ENCODE measurements at places on chromosomes 13 and 19.

- DNase-seq = no peak
Observed at GRCh38 chr13:98293103-98293502, 116.0 kb upstream of the RNF113B start.

DNA sequence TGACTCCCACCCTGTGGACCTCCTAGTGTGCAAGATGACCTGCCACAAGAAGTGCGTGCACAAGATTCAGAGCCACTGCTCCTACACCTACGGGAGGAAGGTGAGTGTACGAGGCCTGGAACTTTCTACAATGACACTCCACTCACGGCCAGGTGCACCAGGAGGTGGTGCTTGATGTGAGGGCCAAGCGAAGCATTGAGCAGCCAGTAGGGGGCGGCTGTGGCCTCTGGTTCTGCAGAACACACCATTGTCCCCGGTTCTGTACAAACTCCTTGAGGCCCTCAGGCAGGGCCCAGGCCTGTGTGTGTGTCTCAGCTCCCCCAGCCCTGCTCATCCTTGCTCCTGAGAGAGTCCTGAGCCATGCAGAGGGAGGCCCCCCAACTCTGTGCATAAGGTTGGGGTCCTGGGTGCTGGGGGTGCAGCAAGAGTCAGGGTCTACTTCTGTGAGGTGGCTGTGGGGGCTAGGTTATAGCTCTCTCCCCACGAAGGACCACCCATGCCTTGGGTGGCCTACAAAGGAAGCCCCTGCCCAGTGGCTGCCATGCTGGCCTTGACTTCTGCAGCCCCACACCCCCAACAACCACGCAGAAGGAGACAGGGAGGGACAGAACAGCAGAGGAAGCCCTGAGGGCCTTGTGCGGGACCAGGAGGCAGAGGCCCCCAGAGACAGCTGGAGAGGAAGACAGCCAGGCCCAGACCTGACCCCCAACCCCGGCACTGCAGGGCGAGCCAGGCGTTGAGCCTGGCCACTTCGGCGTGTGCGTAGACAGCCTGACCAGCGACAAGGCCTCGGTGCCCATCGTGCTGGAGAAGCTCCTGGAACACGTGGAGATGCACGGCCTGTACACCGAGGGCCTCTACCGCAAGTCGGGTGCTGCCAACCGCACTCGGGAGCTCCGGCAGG, 9.7 kb upstream of the USE1 start:
- no peak for DNase-seq

DNA sequence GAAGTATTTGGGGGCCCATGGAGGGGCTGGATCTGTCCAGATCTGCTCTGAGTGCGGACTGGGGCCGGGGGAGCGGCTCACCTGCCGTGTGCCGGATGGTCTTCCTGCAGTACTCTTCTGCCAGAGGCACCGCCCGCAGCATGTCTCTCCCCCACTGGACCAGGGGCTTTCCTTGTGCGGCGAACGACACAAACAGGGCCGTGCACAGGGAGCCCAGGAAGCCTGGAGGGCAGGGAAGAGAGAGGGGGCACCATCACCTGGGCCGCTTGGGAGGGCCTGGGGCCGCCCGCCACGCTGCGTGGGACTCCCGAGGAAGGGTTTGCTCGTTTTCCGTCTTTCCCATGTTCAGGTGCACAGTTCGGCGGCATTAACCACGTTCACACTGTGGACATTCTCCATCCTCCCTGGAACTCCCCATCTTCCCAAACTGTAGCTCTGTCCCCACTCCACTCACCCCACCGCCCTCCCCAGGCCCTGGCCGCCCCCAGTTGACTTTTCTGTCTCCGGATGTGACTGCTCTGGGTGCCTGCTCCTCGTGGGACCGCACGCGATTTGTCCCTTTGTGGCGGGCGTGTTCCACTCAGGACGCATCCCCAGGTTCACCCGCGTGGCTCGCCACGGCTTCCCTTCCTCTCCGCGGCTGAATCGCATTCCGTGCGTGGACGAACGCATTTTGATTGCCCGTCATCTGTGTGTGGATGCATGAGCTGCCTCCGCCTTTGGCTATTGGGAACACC, 24.2 kb downstream of the ADPRHL1 start:
- DNase-seq = no peak

DNA sequence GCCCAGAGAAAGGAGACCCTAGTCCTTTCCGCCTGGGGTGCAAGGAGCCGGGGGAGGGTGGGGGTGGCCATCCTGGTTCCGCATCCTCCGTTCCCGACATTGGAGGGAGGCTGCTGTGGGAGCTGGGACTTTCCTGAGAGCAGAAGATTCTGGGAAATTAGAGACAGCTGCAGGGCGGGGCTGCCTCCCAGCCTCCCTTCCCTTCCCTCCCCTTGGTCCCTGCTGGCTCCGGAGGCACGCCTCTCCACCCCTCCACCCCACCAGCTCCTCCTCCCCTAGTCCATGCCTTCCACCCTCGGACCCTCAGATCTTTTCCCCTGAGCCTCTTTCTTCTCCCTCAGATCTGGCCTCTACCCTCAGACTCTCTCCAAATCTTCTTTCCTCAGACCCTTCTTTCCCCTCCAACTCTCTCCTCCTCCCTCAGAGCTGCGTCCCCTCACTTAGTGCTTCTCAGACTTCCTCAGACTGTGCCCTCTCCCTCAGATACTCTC, 3.1 kb upstream of the BCL3 start:
- DNase-seq = no peak

DNA sequence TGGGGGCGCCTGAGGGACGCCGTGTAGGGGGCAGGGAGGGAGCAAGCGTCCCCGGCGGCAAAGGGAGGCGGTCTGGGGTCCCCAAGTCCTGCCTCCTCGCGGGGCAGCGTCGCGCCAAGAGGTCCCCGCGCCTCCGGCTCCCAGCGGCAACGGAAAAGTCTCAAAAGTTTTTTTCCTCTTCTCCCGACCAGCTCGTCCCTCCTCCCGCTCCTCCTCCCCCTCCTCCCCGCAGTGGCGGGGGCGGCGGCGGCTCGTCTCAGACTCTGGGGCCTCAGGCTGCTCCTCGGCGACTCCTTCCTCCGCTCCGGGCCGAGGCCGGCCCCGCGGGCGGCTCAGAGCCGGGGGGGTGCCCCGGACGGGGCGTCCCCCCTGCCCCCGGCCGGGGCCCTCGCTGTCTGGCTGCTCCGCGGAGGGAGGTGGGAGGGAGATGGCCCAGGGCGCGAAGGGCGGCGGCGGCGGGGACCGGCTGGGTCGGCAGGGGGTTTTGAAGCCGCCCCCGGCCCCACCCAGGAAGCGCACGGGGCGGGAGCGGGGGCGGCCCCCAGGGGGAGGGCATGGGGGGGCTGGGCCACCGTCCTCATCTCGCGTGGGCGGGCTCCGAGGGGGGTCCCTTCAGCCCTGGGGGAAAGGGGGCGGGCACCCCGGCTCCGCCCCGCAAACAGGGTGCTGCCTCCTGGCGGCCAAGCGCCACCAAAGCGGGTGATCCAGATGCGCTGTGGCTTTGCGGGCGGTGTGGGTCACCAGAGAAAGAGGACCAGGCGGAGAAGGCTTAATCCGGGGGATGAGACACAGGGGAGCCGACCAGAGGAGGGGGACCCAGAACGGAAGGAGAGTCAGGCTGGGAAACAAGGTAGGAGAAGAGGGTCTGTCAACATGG, at the start of gene TGFB1:
TGFB1 (minus strand) TSS at position 457 of the 877 bp plus-strand sequence. CDS start 878 bp downstream, outside the sequence.
- peak; percentile 54 for DNase-seq

DNA sequence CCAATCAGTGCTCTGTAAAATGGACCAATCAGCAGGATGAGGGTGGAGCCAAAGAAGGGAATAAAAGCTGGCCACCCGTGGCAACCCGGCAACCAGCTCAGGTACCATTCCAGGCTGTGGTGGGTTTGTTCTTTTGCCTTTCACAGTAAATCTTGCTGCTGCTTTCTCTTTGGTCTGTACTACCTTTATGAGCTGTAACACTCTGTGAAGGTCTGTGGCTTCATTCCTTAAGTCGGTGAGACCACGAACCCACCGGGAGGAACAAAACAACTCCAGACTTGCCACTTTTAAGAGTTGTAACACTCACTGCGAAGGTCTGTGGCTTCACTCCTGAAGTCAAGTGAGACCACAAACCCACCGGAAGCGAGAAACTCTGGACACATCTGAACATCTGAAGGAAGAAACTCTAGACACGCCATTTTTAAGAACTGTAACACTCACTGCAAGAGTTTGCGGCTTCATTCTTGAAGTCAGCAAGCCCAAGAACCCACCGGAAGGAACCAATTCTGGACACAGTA, 16.5 kb upstream of the SPACA6 start:
- DNase-seq = no peak

DNA sequence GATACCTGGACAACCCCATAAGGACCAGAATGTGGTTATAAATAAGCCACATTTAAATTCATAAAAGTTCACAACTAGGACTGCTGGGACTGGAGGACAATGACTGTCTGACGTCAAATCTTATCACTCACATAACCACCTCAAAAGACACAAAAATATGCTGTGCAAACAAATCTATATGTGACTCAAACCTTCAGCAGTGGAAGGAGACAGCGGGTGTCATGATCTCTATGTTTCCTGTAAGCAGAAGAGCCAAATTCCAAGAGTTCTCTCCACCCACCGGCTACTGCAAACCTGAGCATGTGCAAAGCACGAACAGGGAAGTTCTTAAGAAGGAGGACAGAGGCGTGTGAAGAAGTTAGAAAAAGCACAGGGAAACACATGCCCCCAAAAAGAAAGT, 113.2 kb downstream of the MYCBP2 start:
- no peak for DNase-seq

GRCh38 chr13:41311406-41312175, 524 bp downstream of the NAA16 start:
- no peak for DNase-seq

DNA sequence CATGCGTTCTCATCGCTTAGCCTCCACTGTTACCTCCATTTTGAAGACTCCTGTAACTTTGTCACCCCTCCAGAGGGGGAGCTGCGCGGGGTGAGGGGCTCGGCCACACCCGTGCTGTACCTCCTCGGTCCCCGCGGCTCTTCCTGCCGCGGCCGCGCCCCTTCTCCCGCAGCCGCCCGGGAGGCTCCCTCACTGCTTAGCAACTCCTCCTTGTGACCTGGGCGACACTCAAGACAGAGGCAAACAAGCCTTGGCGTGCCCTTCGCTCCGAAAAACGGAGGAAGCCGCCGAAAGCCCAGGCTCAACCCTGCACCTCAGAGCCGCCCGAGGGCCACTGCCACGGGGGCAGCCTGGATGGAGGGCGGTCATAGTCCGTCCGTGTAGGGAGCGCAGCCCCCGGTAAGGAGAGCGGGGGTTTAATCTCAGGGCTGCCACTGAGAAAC, 494.3 kb downstream of the FOXO1 start:
- no peak for DNase-seq

DNA sequence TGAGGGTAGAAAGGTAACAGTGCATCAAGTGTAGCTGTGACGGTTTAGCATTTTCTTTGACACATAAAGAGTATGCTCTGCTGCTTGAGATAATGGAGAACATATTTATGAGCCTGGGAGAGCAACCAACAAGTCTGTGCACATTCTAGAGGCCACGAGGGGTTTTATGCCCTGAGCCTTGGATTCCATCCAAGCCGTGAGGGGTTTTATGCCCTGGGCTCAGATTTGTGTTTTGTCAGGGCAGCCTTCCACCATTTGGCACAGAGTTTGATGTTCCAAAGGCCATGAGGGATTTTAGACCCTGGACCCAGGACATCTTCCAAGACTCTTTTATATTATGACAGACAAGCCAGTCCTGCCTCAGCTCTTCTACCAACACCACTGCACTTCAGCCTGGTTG, 106.4 kb downstream of the ZNF486 start:
- DNase-seq = no peak

DNA sequence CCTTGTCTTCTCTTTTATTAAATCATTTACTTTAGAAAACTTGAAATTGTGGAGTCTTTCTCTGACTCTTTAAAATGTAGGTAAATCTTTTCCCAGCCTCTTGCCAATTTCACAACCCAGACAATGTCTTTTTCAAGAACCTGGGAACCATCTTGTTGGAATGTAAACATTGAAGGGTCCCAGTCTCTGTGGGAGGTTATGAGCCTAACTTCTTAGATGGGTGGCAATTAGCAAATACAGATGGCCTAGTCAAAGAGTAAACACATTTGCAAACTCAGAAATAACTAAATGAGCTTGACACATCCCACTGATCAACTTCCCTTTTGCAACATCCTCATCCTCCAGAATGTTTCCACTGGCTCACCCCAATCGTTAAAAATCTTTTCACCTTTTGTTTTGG, 721.0 kb downstream of the PCDH9 start:
- no peak for DNase-seq

GRCh38 chr13:58869566-58869965, 1238.0 kb downstream of the PCDH17 start:
- DNase-seq = no peak

GRCh38 chr13:73857106-73857505, 277.1 kb downstream of the KLF12 start:
- DNase-seq = peak; percentile 64

GRCh38 chr13:49443357-49443703, 534 bp downstream of the CAB39L start:
- DNase-seq = no peak

GRCh38 chr19:49129238-49129583, 9.9 kb downstream of the PPFIA3 start:
- no peak for DNase-seq

DNA sequence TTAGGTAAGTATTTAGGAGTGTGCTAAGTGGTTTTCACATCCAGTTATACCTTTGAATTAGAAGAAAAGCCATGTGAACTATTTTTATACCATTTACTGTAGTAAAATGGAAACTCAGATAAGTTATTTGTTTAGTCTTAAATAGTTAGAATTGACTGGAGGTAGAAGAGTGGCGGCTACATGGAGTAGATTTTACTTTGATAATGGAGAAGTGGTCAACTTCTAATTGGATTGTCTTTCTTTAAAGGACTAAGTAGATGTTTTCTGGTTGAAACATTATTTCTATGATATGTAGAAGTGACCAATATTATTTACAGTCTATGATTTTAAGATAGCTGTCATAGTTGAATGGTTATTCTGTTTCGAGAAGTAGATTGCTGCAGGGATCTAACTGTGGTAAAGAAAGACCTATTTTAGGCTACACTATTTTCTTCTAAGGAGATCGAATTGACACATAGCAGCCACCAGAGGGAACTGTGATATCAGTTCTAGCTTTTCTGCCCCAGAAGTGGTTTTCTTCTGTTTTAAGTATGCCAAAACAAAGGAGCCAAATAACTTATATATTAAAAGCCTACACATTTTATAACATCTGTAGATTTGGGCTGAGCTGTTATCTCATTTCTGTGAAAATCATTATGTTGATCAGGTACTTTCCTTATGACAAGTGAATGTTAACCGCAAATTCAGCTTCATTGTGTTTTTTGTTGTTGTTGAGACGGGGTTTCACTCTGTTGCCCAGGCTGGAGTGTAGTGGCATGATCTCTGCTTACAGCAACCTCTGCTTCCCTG, 26.1 kb downstream of the ZMYM2 start:
- DNase-seq = no peak

DNA sequence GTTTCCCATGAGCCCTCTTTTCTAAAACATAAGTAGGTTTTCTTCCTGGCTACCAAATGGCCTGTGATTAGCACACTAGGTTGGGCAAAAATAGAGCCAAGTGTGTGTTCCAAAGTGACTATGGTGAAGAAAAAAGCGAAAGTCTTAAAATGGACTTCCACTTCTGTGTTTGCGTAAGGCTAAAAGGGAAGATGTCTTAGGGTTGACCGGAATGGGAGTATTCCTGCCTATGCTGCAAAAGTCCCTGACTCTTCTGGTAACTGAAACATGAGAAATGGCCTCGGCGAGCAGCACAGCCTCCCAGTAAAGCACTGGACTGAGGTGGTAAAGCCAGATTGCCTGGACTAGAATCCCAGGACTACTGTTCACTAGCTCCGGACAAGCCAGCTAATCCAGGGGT, 2.4 kb upstream of the FPR1 start:
- no peak for DNase-seq

Measured in skeletal muscle cell (primary cell).